K562 (cell line): ENCODE measurements at places on chromosomes 11 and 22. TPM values are rescaled to one million over a fixed set of nuclear protein-coding genes. Genes with fewer than 3 reads are reported as not detected.

DNA sequence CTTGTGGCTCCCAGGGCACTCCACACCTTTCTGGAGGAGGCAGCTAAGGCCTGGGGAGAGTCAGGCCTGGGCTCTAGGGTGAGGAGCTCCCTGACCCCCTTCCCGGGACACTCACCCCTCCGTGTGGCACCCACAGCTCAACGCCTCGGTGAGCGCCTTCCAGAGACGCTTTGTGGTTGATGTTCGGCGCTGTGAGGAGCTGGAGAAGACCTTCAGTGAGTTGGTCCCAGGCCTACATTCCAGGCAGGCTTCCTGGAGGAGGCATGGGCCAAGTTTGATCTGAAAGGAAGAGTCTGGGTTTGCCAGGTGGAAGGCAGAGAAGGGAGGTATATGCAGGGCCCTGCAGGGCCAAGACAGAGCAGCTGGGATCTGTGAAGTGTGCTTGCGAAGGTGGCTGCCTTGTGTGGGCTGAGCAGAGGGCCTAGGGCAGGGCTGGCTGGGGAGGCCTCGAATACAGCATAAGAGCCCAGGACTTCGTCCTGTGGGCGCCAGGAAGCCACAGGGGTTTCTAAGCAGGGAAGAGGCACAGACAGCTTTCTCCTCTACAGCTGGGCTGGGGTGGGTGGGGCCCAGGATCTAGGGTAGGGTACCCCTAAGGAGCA is 2.9 kb downstream of the TCIRG1 start:
- H3K27me3 ChIP-seq = no peaks in the 10 kb centered on the region
- H3K4me3 ChIP-seq = no peak overlapping the region
- peak overlapping the region; percentile 83; the same call in 2 of the 3 replicates for H3K27ac ChIP-seq
- H3K36me3 ChIP-seq = peaks cover 56% of the 10 kb centered on the region; the same call in 2 of the 3 replicates

DNA sequence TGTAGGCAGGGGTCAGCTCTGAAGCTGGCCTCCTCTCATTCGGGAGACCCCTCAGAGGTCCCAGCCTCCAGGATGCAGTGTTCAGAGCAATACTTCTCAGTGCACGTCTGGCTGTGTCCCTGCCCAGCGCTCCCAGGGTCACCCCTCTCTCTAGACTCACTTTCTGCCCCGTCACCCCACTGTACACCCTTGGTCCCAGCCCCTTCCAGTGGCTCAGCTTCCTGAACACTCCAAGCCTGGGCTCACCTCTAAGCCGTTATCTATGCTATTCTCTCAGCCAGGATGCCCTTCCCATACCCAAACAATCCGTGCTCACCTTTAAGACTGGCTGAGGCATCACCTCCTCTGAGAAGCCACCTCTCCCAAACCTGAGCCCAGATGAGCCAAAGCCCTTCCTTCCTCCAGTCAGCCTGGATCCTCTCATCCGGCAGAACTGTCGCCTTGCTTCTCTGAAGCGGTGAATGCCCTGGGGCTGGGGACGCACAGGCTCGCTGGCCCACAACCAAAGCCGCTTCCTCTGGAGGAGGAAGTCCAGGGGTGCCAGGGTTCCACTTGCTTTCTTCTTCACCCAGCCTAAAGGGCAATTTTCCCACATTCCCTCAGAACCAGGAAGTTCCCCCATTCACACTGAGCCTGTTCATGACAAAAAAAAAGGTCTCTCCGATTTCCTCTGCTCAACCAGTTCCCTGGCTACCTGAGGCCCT is 13.7 kb upstream of the CDKN1C start:
- H3K27ac ChIP-seq = no peak overlapping the region; the same call in 2 of the 3 replicates
- H3K36me3 ChIP-seq = no peaks in the 10 kb centered on the region
- H3K4me1 ChIP-seq = peaks cover 33% of the 10 kb centered on the region
- H3K4me3 ChIP-seq = no peak overlapping the region

GRCh38 chr11:1323774-1324173 is 14.3 kb upstream of the TOLLIP start:
- no peaks in the 10 kb centered on the region for H3K4me1 ChIP-seq
- no peak overlapping the region for H3K4me3 ChIP-seq
- no peaks in the 10 kb centered on the region for H3K36me3 ChIP-seq
- peaks cover 36% of the 10 kb centered on the region for H3K27me3 ChIP-seq

Gene GLYAT
- not detected in 2 replicates for total RNA-seq

- peaks cover 65% of the 10 kb centered on the region for H3K36me3 ChIP-seq
- H3K27me3 ChIP-seq = no peaks in the 10 kb centered on the region
- no peak overlapping the region for H3K27ac ChIP-seq
- peaks cover 5% of the 10 kb centered on the region for H3K4me1 ChIP-seq
Observed at GRCh38 chr22:36343720-36344105, 44.1 kb downstream of the MYH9 start.

GRCh38 chr11:8080069-8080670 is 841 bp upstream of the TUB start:
- H3K4me3 ChIP-seq = no peak overlapping the region
- no peaks in the 10 kb centered on the region for H3K4me1 ChIP-seq
- H3K27me3 ChIP-seq = peaks cover 35% of the 10 kb centered on the region

GRCh38 chr11:74185695-74186094 is 14.6 kb downstream of the PPME1 start:
- DNase-seq = no peak
- H3K27ac ChIP-seq = no peak overlapping the region
- no peaks in the 10 kb centered on the region for H3K4me1 ChIP-seq
- H3K27me3 ChIP-seq = no peaks in the 10 kb centered on the region
- H3K36me3 ChIP-seq = peaks cover 42% of the 10 kb centered on the region
- no peak overlapping the region for H3K4me3 ChIP-seq

DNA sequence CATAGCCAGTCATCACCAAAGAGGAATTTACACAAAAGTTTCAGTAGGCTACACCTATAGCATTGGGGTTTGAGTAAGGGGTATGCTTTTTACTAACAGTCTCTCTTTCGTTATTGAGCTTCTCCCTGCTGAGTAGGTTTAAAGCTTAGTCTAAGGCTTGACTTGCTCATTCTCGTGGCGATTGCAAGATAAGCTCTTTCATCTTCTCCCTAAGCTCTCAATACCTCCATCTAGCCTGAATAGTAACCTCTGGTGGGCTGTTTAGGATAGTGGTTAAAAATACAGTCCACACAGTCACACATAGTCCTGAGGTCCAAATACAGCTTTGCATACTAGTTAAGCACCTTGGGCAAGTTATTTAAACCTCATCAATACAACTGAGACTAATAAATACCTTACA is 65.6 kb downstream of the IMMP1L start:
- no peaks in the 10 kb centered on the region for H3K4me1 ChIP-seq
- H3K27ac ChIP-seq = no peak overlapping the region
- DNase-seq = no peak
- H3K27me3 ChIP-seq = no peaks in the 10 kb centered on the region
